ENCODE measurements at places on chromosomes 3 and 15.

DNA sequence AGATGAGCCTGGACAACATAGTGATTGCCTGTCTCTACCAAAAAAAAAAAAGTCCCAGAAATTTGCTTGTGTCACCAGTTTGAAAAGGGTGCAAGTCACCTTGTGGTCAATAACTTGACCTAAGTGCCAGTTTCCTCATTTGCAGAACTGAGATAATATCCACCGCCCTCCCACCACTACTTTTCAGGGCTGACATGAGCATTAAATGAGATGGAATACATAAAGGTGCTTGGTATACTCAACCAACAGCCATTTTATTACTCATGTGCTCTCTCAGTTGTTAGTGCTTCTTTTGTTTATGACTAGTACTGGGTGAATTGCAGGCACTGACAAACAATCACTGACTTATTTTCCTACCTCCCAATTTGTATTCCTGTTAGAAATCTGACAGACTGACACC, 340.5 kb upstream of the SATB1 start:
- no peak for DNase-seq

DNA sequence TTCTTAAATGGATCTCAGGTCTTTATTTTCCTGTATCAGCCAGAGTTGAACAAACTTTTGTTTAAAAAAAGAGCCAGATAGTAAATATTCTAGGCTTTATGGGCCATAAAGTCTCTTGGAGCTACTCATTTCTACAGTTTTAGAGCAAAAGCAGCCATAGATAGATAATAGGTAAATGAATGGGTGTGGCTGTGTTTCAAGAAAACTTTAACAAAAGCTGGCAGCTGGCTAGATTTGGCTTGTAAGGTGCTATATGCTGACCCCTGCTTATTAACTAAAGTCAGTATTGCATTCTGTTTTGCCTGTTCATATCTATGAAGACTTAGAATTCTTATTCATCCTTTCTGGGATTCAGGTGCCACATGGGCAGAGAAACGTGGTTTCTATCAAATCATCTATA, 29.0 kb downstream of the MFN1 start:
- DNase-seq: no peak

DNA sequence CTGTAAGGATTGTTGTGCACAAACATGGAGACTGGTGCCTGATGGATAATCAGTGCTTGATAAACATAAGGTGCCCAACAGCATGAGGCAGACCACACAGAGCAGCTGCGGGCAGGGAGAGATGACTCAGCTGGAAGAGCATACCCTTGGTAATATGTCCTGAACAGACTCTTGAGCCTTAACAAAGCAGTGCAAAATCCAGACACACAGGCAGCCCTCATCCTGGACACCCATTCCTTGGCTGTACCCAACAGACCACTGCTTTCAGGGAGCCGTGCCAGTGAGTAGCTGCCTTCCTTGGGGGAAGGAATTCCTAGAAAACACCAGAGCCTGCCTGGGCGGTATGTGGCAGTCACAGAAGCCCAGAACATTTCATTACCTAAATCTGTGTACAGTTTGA, 156.2 kb downstream of the CLSTN2 start:
- no peak for DNase-seq

DNA sequence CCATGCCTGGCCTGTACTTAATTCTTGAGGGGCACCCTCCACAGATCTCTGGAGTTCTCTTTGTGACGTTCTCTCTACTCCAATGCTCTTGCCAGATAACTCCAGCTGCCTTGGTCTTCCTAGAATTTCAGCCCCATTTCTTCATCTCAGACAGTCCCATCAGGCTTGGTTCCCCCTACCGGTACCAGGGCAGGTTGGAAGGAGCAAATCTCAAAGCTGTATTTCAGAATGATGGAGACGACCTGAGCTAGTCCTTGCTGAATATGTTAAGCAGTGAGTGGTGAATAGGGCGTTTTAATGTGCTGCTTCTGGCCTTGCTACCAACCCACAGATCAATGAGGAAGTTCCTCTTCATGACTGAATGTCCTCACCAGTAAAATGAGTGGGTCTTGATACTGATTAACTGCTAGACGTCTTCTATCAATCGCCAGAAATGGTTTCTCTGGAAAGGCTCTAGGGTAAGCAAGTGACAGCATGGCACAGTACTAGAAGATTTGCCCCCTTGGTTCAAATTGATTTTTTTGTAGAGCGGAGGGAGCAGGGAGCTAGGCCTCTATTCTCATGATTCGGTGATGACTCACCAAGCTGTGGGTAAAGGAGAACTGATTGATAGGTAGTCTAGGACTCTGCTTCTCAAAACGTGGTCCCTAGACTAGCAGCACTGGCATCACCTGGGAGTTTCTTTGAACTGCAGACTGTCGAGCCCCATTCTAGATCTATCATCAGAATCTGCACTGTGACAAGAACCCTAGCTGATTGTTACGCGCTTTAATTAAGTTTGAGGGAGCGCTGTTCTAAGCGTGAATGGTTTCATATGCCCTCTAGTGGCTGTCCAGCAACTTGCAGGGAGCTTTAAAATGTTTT, 67.8 kb downstream of the UBP1 start:
- DNase-seq: peak; percentile 51

DNA sequence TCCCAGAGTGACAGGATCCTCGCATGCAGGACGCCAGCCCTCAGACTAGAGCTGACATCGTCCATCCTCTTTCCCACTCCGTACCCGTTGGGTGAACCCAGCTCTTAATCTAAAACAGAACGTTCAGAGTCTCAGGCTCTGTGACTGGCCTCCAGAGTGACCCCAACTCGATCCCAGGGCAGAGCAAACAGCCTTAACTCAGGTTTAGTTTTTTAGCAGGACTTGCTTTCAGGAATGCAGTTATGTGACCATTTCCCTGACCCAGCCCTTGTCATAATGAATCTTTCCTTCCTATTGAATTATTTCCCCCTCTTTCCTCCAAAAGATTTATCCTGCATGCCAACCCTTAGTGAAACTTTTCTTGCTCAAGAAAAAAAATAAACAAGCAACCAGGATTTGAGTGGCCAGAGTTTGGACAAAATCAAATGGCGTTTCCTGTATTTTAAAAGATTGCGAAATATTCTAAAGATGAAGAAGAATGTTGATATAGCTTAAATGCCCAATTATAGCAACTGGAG, 47.8 kb upstream of the RARB start:
- no peak for DNase-seq

DNA sequence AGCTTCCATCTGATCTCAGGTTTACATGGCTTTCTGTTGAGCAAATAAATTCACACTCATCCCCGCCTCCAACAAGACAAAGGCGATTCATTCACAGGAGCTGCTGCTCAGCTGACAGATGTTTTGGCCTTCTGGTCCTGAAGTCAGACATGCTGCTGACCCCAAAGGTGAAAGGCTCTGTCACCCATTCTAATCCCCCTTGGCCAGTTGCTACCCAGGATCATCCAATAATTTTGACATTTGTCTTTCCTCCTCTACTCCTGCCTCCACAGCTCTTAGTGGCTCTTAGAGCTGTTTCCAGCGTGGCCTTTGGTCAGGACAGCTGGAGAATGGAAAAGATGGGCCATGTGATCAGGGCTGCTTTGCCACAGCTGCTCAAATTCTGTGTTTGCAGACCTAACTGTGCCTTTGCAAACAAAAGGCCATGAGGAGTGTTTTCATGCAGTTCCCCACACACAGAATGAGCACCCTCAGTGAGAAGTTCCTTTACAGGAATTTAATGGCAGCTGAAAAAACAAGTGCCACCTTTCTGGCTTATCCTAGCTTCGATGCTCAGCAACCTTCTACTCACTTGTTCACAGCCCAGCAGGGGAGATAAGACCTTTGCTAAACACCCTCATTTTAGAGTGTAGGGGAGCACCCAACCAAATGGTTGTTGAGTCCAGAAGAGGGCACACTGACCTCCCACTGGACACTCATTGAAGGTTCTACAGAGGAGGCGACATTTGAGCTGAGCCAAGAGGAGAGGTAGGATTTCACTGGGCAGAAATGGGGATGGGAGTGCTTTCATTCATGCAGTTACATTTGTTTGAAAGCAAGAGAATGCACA, 39.0 kb downstream of the CYP19A1 start:
- no peak for DNase-seq

DNA sequence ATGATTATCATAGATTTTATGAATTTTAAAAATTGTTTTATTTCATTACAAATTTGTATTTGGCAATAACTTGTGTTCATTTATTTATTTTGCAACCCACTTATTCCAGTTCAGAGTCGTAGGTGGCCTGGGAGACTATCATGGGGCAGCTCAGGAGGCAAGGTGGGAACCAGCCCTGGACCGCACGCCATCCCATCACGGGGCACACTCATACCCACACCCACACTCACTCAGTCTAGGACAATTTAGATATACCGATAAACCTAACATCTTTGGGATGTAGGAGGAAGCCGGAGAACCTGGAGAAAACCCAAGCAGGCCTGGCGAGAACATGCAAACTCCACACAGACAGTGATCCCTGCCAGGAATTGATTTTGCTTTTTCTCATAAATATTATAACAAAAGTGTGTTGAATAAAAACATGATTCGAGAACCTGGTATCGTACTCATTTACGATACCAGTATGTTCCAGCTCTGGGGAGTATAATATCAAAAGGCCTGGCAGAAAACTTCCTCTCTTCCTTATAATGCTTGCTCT, 205.3 kb downstream of the NFKBIZ start:
- DNase-seq: no peak

DNA sequence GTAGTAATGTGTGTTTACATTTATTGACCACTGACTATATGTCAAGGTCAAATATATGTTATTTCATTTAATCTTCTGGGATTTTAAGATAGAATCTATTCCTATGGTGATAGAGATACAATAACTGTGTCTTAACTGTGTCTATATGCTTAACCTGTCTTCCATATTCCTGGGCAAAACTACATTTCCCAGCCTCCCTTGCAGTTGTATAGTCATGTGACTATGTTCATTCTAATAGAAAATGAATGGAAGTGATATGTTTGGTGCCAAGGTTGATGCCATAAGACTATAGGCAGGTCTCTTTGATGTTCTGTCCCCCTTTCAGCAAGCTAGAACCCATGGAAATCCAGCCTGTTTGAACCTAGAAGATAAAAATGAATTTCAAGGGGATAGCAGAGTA, 258.8 kb upstream of the PDZRN3 start:
- no peak for DNase-seq

- DNase-seq: no peak
Observed at GRCh38 chr3:182364723-182365650, 428.3 kb upstream of the ATP11B start.

- DNase-seq: no peak
Observed at GRCh38 chr3:50264383-50264963, 4.5 kb upstream of the SEMA3B start.

- DNase-seq: peak; percentile 5
Observed at GRCh38 chr3:189841473-189842205, 210.4 kb downstream of the TP63 start.

- DNase-seq: no peak
Observed at GRCh38 chr3:127787071-127787490, 35.2 kb downstream of the MGLL start.

GRCh38 chr3:36959821-36960220, 15.0 kb upstream of the TRANK1 start:
- no peak for DNase-seq
